ENCODE measurements at places on chromosomes 2 and 18. TPM values are rescaled to one million over a fixed set of nuclear protein-coding genes. Genes with fewer than 3 reads are reported as not detected.

GRCh38 chr2:36675579-36676282 is 20.8 kb upstream of the VIT start:
- H3K4me3 ChIP-seq = no peak overlapping the region
- no peaks in the 10 kb centered on the region for H3K36me3 ChIP-seq
- no peak for DNase-seq
- H3K27ac ChIP-seq = no peak overlapping the region
- no peaks in the 10 kb centered on the region for H3K27me3 ChIP-seq

DNA sequence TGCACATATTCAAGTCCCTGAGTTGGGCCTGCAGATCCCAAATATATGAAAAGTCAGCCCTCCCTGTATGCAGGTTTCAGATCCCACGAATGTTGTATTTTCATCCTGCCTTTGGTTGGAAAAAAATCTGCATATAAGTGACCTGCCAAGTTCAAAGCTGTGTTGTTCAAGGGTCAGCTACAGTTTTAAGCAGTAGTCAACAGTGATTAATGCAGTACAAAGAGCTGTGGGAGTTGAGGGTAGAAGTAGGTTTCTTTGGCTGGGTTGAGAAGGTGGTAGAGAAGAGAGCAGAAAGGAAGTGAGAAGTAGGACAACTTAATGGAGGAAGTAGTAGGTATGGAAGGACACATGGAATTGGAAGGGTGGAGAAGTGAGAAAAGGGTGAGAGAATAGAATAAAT is 127.9 kb downstream of the ANKRD44 start:
- no peak overlapping the region for H3K27ac ChIP-seq
- DNase-seq = no peak
- H3K4me1 ChIP-seq = no peaks in the 10 kb centered on the region
- no peaks in the 10 kb centered on the region for H3K27me3 ChIP-seq

GRCh38 chr2:141957827-141958450 is 172.9 kb downstream of the LRP1B start:
- no peak for DNase-seq
- no peaks in the 10 kb centered on the region for H3K4me1 ChIP-seq
- H3K4me3 ChIP-seq = no peak overlapping the region

ICA1L gene
- polyA plus RNA-seq = 0.71 TPM

DNA sequence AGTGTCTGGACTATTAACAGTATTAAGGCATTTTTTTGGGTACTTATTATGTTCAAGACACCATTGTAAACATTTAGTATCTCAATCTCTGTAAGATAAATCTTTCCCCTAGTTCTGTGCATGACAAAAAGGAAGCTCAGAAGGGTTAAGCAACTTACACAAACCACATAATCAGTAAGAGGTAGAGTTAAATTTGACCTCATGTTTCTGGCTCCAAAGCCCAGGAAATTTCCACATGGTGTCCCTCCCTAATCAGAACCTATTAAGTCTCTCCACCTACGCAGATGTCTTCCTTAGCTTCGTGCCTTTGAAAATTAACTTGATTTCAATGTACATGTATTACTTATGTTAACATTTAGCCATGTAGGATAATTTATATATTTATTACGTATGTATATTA is 2.0 kb downstream of the MFSD6 start:
- no peak overlapping the region for H3K27ac ChIP-seq
- peaks cover 24% of the 10 kb centered on the region for H3K27me3 ChIP-seq
- no peak for DNase-seq
- H3K4me3 ChIP-seq = no peak overlapping the region

- peaks cover 32% of the 10 kb centered on the region for H3K36me3 ChIP-seq
- no peaks in the 10 kb centered on the region for H3K4me1 ChIP-seq
- no peaks in the 10 kb centered on the region for H3K27me3 ChIP-seq
- DNase-seq = no peak
Measured at GRCh38 chr2:182952741-182953450, 85.4 kb downstream of the NCKAP1 start.

GRCh38 chr2:30233271-30234009 is 2.1 kb downstream of the LBH start:
- no peak overlapping the region for H3K27ac ChIP-seq
- no peaks in the 10 kb centered on the region for H3K4me1 ChIP-seq
- peaks cover 16% of the 10 kb centered on the region for H3K27me3 ChIP-seq
- 0 out of 2 replicates have a peak, but pooled peaks cover 2% of the 10 kb centered on the region for H3K36me3 ChIP-seq
- no peak for DNase-seq
- peak overlapping the region; percentile 81 for H3K4me3 ChIP-seq

- no peak overlapping the region for H3K27ac ChIP-seq
- DNase-seq = no peak
- H3K36me3 ChIP-seq = no peaks in the 10 kb centered on the region
- no peaks in the 10 kb centered on the region for H3K27me3 ChIP-seq
- no peak overlapping the region for H3K4me3 ChIP-seq
Measured at GRCh38 chr2:198664321-198664720, 793.4 kb downstream of the SATB2 start.

DNA sequence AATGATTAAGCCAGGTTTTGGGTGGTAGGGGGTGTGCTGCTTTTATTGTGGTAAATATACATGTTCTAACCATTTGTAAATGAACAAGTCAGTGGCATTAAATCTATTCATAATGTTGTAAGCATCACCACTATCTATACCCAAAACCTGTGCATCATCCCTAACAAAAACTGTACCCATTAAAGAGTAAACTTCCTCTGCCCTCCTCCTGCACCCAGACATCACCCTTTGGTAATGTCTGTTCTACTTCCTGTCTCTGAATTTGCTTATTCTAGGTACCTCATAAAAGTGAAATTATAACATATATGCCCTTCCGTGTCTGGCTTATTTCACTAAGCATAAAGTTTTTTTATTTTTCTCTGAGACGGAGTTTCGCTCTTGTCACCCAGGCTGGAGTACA is 14.1 kb downstream of the RIF1 start:
- H3K36me3 ChIP-seq = peaks cover 88% of the 10 kb centered on the region
- no peak overlapping the region for H3K4me3 ChIP-seq
- no peak overlapping the region for H3K27ac ChIP-seq
- no peaks in the 10 kb centered on the region for H3K27me3 ChIP-seq
- no peak for DNase-seq
- H3K4me1 ChIP-seq = no peaks in the 10 kb centered on the region

GRCh38 chr2:123993728-123994323 is 31.3 kb upstream of the CNTNAP5 start:
- no peak overlapping the region for H3K4me3 ChIP-seq
- H3K4me1 ChIP-seq = no peaks in the 10 kb centered on the region
- H3K36me3 ChIP-seq = no peaks in the 10 kb centered on the region

CLHC1 gene
- polyA plus RNA-seq = 2.6 TPM

TRABD2A gene
- 17.6 TPM for polyA plus RNA-seq

SLC23A3 gene
- polyA plus RNA-seq = 0.35 TPM

- H3K36me3 ChIP-seq = no peaks in the 10 kb centered on the region
- no peak overlapping the region for H3K27ac ChIP-seq
- H3K27me3 ChIP-seq = no peaks in the 10 kb centered on the region
- DNase-seq = no peak
Measured at GRCh38 chr2:7588295-7588694, 671.1 kb downstream of the RNF144A start.

C2orf80 gene
- polyA plus RNA-seq = 0.97 TPM

- no peak overlapping the region for H3K27ac ChIP-seq
- no peaks in the 10 kb centered on the region for H3K36me3 ChIP-seq
- no peak for DNase-seq
Measured at GRCh38 chr18:34025191-34025801, 199.4 kb downstream of the NOL4 start.

LOXHD1 gene
- 0.03 TPM for polyA plus RNA-seq

DNA sequence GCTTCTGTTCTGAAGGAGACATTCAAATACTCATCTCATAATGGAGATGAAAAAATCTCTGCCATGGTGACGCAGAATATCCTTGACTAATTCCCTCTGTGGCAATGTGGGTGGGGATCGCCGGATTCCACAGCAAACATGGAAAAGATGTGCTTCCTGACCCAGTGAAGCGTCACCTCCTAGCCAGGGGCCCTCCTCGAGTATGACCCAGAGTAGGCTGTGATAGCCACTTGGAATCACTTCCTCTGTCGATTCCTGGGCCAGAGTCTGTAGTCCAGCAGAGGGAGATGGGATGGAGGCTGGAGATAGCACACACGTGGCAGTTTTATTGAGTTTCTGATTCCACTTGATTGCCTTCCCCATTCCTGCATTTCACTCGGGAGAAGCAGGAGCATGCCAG is 36.8 kb downstream of the DRC1 start:
- H3K36me3 ChIP-seq = no peaks in the 10 kb centered on the region
- H3K27ac ChIP-seq = no peak overlapping the region
- DNase-seq = no peak

DNA sequence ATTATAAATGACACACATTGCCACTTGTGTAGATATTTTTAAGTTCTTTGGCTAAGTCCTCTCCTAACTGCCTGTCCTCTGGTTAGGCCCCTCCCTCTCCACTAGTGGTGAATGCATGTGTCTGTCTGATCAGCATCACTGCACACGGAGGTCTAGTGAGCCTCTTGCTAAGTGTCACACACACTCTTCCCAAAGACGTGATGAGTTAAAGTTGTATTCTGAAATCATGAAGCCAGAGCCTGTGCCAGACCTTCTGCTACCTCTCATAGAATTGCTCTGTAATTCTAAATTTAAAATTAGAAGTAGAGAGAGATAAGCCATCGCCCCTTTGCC is 41.3 kb downstream of the RALB start:
- no peak overlapping the region for H3K4me3 ChIP-seq
- H3K27ac ChIP-seq = no peak overlapping the region
- peaks cover 20% of the 10 kb centered on the region for H3K4me1 ChIP-seq

Measured in H1 (cell line).